ENCODE measurements at places on chromosomes 2 and 18. TPM values are rescaled to one million over a fixed set of nuclear protein-coding genes. Genes with fewer than 3 reads are reported as not detected.

Gene RPRD1A
- total RNA-seq, result 23.4 TPM

Gene LRRC30
- total RNA-seq, result not detected

DNA sequence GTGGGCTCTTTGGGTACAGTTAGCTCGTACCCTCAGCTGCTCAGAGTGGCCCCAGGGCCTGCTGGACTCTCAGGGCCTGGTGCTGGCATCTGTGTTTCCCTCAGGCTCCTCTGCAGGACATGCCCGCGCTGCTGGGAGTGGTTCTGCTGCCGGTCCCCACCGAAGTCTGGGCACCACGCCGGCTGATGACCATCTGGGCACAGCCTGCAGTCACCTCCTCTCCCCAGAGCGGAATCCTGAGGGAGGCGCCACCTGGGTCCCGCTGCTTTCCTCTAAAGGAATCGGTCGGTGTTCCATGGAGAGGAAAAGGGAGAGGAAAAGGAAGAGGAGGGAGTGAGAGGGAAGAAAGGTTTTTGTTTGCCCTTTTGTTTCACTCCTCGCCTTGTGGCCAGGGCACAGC, 43.6 kb downstream of the MC2R start:
- DNase-seq, result no peak
- H3K4me3 ChIP-seq, result no peak overlapping the region
- peaks cover 30% of the 10 kb centered on the region for H3K27me3 ChIP-seq
- no peaks in the 10 kb centered on the region for H3K36me3 ChIP-seq
- no peaks in the 10 kb centered on the region for H3K4me1 ChIP-seq

DNA sequence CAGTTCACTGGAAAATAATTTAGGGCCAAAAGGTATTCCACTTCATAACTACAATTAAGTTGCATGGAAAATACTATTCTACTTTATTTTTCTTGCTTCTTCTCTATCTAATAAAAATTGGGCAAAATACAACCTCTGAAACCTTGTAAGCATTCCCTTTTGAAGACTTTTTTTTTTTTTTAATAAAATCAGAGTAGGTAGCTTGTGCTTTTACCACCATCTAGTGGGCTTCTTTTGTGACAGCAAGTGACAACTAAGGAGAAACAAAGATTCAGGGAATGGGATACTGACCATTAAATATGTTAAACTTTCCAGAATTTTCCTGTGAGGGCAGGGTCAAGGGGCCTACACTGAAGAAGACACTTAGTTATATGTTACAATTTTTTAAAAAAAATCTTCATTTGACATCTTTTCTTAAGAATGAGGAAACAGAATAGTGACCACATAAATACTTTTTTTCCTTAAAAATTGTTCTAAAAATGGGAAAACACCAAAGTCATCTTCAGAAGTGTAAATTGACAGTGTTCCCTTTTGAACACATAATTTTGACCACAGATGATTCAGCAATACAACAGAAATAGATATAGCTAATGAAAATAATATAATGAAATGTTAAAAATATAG, 1183.2 kb upstream of the ACVR2A start:
- no peaks in the 10 kb centered on the region for H3K27me3 ChIP-seq
- no peak overlapping the region for H3K27ac ChIP-seq
